ENCODE measurements at places on chromosomes 1 and 21.

DNA sequence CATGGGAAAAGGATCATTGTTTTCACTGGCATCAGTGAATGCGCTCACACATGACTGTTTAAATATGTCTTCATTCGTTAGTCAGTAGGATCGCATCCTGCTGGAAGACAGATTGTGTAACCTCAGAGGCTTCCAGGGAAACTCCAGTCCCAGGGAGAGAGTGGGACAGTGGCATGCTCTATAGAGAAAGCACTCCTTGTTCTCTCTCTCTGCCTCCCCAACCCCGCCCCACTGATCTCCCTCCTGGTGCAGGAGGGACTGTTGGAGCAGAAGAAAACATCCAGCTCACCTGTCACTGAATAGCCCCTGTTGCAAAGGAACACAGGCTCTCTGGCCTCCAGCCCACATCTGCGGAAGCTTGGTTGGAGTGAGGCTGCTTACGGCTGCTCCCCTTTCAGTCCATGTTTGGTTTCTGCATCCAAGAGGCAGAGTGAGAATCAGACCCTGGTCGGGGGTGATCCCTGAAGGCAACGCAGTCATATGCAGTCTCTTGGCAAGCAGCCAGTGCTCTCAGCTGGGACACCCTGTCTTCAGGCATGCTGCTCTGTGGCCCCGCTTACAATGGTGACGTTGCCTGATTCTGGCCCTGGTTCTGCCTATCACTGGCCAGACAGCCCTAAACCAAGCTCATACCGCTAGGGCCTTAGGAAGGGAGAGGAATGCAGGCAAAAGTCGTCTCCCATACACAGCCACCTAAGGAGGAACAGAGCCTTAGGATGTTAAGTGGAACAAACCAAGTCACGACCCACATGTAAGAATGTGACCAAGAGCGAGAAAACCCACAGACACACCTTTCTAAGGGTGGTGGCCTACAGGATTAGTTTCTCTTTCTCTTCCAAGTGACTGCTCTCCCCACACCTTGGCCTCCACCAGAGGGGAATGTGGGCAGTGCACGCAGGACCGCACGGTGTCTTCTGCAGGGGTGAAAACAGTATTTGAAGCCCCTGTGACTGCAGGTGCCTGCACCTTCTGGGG lies 39.7 kb downstream of the BACE2 start:
- DNase-seq: no peak

DNA sequence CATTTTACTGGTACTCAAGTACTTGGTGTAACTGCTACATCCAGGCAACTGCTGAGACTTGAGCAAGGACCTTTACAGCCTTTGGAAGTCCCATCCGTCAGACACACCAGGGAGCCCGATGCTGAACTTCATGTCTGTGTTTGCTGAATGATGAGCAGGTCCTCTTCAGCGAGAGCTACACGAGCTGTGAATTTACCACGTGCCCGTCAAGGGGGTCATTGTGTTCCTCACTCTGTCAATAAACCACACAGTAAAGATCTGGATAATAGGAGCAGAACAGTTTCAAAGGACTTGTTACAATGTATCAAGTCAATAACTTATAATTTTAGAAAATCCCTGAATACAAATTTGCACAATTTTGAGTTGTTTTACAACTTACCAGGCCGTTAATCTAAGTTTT lies 427.2 kb downstream of the KIF26B start:
- DNase-seq: no peak

GRCh38 chr1:202794051-202794740 lies 14.0 kb downstream of the KDM5B start:
- DNase-seq: no peak

GRCh38 chr1:55623311-55623710 lies 408.1 kb upstream of the USP24 start:
- no peak for DNase-seq

- DNase-seq: no peak
These were observed 430.9 kb downstream of the LTN1 start for GRCh38 chr21:28561772-28562171.

- no peak for DNase-seq
These were observed 96.4 kb downstream of the PKN2 start for GRCh38 chr1:88780485-88780884.

- no peak for DNase-seq
These were observed 64.0 kb downstream of the RHBG start for GRCh38 chr1:156433032-156433431.

- DNase-seq: no peak
These were observed 23.7 kb upstream of the EPHA8 start for GRCh38 chr1:22539510-22540118.

- no peak for DNase-seq
These were observed 18.4 kb downstream of the LORICRIN start for GRCh38 chr1:153277852-153278251.

- DNase-seq: no peak
These were observed 30.3 kb downstream of the ZNF362 start for GRCh38 chr1:33286451-33287185.

DNA sequence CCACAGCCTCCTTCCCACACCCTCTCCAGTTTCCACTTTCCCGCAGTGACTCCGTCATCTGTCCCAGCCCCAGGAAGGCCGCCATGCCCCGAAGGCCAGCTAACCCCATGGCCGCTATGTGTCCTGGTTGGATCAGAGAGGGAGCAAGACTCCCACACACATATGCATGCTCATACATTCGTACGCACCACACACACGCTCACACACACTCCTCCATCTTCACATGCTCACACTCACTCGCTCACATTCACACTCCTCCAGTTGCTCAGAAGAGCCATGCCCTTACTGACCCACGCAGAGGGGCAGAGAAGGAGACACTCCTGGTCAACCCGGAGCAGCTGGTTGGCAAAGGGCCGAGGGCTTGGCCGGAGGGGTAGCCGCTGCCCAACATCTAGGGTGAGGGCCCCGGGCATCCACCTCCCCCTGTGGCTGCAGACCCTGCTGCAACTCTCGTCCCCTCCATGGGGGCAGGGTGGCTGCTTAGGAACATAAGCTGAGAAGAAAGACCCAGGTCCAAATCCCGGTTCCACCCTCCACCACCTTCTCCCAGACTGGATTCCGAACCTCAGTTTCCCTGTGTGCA lies 122.3 kb upstream of the SLC25A33 start:
- DNase-seq: no peak
